ENCODE measurements at places on chromosomes 16 and 17.

- no peak for DNase-seq
These were observed 158.9 kb upstream of the CIBAR2 start for GRCh38 chr16:85271198-85271597.

GRCh38 chr17:28828294-28829040, 14.1 kb downstream of the FAM222B start:
- DNase-seq = no peak

DNA sequence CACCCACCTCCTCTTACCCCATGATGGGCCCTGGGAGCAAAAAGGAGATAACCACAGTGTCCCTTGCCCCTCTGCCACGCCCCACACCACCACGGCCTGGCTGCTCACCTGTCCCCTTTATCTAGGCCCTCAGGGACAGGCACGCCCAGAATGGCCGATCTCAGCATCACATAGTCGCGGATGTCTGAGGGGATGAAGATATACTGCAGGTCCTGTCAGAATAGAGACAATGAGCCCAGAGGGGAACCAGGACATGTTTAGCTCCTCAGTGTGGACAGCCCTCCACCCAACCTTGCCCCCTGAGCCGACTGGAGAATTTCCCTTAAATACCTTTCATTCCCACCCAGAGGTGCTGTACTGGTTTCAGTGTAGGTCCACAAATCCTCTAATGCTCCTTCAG, 15.2 kb downstream of the ST6GALNAC2 start:
- no peak for DNase-seq

DNA sequence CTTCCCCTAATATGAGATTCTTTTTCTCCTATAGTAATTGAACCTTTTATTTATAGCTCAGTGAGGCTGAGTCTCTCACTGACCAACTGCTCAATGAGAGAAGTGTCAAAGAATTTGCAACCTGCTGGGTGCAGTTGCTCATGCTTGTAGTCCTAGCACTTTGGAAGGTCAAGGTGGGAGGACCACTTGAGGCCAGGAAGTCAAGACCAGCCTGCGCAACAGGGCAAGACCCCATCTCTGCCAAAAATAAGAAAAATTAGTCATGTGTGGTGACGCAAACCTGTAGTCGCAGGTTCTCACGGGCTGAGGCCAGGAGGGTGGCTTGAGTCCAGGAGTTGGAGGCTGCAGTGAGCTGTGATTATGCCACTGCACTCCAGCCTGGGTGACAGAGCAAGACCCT, 30.9 kb upstream of the CRYBA1 start:
- DNase-seq = no peak

GRCh38 chr17:75289832-75290337, 652 bp upstream of the SLC25A19 start:
- DNase-seq = peak; percentile 86

DNA sequence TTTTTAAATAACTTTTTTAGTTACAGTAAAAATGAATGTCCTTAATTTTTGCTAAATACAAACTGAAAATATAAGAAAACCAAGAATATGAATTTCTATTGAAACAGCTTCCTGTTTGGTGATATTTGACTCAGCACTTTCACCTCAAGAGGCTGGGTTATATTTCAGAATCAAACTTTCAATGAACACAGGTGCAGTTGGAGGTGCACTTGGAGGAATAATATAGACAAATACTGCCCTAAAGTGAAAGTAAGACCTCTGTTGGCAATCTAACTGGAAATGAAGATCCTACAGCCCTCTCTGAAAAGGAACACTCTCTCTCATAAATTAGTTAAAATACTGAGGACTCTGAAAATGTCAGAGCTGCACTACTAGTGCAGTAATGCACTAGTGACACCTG, 106.2 kb downstream of the BRIP1 start:
- DNase-seq = no peak

DNA sequence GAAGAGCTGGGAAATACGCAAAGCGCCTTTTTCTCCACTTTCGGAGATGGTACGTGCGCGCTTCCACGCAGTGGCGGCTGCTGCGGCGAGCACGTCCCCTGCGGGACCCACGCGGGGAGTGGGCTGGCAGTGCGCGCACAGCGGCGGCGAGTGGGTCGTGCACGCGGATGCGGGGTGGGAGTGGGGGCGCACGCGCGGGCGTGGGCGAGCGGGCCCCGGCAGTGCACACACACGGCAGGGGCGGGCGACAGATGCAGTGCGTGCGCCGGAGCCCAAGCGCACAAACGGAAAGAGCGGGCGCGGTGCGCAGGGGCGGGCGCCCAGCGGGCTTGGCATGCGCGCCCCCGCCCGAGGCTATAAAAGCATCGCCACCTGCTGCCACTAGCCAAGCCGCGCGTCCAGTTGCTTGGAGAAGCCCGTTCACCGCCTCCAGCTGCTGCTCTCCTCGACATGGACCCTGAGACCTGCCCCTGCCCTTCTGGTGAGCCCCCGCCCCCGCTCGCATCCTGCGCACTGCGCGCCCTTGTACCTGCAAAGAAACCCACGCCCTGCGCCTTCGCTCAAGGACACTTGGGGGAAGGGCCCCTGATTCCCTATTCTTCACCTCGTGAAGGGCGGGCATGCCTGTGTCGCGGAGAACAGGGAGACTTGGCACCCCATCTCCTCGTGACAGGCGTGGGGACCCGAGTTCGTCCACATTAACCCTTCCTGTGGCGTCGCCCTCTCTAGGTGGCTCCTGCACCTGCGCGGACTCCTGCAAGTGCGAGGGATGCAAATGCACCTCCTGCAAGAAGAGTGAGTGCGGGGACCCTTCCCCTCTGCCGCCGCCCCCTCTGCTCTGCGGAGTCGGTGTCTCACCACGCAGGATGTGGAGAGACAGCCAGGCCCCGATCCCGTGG, at the start of gene MT3:
TSS of gene MT3 (plus strand) at position 388 of the 899 bp plus-strand sequence. CDS start at position 451, 63 bp downstream.
- DNase-seq = no peak
